Activated T-helper 17 cell treated with anti-CD3 and anti-CD28 coated beads, Interleukin-2, amount 50 U/mL, for 72 hours (primary cell): ENCODE measurements at places on chromosomes 11 and 22. TPM values are rescaled to one million over a fixed set of nuclear protein-coding genes. Genes with fewer than 3 reads are reported as not detected.

HBE1 gene
- not detected for total RNA-seq

SF1 gene
- total RNA-seq = 316 TPM

DNA sequence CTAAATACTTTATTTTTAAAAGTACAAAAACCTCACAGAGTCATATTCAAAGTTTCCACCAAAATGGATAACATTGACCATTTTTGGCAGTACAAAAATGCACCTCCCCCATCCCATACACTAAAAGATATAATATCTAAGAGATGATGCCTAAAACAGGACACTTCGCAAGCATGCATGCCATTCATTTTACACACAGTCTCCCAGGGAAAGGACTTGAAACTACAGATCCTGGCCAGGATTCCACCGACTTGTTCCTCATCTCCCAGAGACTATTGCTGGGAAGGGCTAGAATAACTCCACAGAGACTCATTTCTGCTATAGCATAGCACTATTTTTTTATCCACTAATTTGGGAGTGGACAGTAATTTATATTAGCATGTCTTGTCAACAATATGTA lies 81.7 kb downstream of the MTNR1B start:
- no peak for ATAC-seq

- no peak for ATAC-seq
Measured at GRCh38 chr11:21289686-21290085, 620.3 kb downstream of the NELL1 start.

- ATAC-seq = no peak
Measured at GRCh38 chr11:120568572-120569307, 57.2 kb downstream of the GRIK4 start.

- no peak for ATAC-seq
Measured at GRCh38 chr22:34502821-34503220, 563.1 kb upstream of the ISX start.

- no peak for ATAC-seq
Measured at GRCh38 chr11:11569936-11570491, 51.8 kb downstream of the GALNT18 start.
